Cardiac atrium fibroblast (primary cell): ENCODE measurements at places on chromosomes 11 and 22. TPM values are rescaled to one million over a fixed set of nuclear protein-coding genes. Genes with fewer than 3 reads are reported as not detected.

The SYT13 gene
- not detected in 2 replicates for total RNA-seq

The SLC22A24 gene
- not detected in 2 replicates for total RNA-seq

The C11orf87 gene
- total RNA-seq: not detected in 2 replicates

The GLB1L3 gene
- not detected in 2 replicates for total RNA-seq

The ART5 gene
- not detected in 2 replicates for total RNA-seq

The ZP1 gene
- total RNA-seq: 0.18 and 0.81 TPM in 2 replicates
